Hematopoietic multipotent progenitor cell treated with erythropoietin and hydrocortisone succinate and interleukin-3 and kit ligand, for 4 days (in vitro differentiated cells): ENCODE measurements at places on chromosomes 6 and 20.
A peak's percentile ranks its signal among the peaks of the same experiment; 100 is the strongest.

DNA sequence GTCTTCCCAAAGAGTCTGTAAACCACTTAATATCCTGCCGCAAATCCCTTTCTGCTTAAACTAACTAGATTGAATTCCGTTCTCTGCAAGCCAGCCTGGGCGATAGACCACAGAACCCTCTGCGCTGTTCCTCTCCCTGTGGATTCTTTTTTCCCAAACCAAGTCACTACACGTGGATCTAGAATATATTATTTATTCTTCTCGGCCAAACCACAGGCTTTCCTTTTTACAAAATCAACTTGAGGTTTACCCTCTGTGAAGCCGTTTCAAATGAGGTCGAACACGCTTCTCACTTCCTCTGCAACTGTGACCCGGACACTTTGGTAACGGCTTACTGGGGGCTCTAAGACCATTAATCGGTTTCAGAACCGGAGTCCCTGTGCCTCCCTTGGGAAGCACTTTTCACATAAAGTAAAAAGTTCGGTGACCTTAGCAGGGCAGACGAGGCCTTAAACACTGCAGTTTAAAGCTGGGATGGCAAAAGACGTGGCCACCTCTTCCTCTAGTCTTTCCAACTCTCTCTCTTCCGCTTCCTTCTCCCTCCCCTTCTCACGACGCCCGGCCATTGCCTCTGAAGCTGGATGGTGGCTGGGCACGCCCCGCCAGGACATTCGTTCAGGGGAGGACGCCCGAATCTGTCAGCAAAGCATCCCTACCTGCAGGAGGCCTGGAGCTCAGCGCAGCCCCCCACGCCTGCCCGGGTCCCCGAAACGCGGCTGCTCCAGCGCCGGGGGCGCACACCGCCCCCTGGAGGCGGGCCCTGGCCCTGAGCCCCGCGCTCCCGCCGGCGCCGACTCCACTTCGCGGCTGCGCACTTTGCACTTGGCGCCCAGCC lies 55.0 kb upstream of the FOXC1 start:
- peak; percentile 65 for DNase-seq

DNA sequence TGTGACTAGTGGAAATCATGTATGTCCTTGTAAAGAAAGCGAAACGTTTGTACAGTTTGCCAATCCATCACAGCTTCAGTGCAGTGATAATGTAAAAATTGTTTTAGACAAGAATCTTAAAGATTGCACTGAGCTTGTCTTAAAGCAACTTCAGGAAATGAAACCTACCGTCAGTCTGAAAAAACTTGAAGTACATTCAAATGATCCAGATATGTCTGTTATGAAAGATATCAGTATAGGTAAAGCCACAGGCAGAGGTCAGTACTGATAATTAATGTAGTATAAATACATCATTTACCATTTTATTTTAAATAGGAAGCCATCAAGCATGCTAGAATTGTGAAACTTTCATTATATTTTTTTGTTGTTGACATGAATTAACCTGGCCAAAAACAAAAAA lies 60.9 kb upstream of the SMIM8 start:
- peak; percentile 8 for DNase-seq

DNA sequence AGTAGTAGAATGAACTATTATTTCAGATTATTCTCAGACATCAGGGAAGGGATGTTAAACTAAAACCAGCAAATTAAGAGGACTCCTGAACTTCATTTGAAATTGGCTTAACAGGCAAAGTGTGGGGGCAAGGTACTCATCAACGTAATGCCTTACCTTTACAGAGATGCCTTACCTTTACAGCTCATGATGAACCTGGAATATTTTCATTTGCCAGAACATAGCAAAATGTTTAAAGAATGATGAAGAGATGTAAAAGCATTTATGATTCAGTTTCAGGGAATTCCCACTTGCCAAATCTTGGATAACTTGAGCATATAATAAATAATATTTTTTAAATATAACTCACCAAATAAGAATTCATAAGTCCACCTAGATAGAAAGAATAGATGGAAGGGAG lies 207.5 kb downstream of the TINAG start:
- no peak for DNase-seq

- DNase-seq = peak; percentile 53
These were observed 188.4 kb downstream of the JARID2 start for GRCh38 chr6:15434263-15434662.
